ENCODE measurements at places on chromosomes 3 and 15. TPM values are rescaled to one million over a fixed set of nuclear protein-coding genes. Genes with fewer than 3 reads are reported as not detected.

- no peak for DNase-seq
These were observed 89.5 kb downstream of the IL20RB start for GRCh38 chr3:137047240-137047639.

SLC4A7 gene
- 3.0 TPM for polyA plus RNA-seq

DNA sequence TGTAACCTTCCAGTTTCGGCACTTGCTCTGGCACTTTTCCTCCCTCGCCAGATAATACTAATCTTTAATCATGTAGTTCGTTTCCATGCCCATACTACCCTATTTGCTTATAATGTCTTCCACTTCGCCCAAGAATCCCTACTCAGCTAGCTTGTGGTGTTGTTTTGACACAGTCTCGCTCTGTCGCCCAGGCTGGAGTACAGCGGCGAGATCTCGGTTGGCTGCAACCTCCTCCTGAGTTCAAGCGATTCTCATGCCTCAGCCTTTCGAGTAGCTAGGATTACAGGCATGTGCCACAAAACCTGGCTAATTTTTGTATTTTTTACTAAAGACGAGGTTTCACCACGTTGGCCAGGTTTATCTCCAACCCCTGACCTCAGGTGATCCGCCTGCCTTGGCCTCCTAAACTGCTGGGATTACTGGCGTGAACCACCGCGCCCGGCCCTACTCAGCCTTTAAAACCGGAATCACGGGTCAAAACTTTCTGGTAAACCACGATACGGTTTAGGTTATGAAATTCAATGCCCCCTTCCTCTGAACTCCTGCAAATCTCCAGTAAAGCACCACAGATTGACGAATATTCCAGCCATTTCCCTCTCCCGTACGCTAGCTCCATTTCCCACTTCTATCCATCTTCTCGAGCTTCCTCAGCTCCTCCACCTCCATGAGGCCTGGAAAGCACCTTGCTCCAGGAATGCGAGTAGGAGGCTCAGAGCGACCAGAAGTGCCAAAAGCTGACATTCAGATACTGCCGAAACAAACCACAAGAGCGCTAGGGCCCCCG lies 878 bp upstream of the RAD51 start:
- no peak for DNase-seq

GRCh38 chr3:119637679-119638477 lies 22.5 kb downstream of the POPDC2 start:
- DNase-seq = no peak
